ENCODE measurements at places on chromosomes 1 and 21.

DNA sequence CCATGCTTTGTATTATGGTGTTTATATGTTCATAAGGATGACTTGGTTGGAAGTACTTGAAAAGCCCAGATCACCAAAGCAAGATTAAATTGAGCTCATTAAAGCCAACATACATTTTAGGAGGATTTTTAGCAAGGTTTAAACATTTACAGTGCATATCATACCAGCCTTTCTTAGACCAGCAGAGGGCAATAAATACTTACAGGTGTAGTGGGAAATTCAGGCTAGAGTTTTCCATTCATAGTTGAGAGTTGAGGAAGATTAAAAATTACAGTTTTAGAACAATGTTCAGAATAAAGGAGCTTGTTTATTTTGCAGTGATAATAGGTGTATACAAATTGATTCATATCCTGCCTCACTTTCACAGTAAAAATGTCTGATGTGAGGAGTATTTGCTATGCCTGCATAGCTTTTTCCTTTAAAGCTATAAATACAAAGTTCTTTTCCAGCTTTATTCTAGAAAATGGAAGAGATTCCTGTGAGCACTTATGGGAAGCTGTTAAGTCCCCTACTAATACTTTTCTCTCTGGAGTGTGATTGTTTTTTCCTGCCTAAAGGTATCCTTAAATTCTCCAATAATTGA, 35.3 kb downstream of the DTL start:
- DNase-seq, result peak; percentile 48

DNA sequence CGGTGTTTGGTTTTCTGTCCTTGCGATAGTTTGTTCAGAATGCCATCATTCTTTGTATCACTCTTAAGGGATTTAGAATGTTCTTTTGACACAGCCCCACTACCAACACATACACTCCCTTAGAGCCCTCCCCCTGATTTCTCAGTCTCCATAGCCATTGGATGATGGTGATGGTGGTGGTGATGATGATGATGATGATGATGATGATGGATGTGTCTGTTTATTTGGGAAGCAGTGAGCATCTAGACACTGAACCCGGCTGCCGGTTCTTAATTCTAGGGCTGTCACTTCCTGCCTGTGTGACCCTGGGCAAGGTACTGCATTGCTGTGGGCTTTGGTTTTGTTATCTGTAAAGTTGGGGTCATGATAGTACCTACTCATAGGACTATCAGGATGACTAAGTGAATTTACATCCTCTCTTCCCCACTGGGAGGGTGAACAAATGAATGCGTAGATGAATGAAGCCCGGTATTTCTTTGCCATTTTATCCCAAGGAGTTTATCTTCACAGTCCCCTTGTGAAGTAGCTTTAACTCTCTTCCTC, 100.7 kb downstream of the HUNK start:
- DNase-seq, result no peak

GRCh38 chr1:23167353-23168078, 1.1 kb downstream of the LUZP1 start:
- DNase-seq, result peak; percentile 31

DNA sequence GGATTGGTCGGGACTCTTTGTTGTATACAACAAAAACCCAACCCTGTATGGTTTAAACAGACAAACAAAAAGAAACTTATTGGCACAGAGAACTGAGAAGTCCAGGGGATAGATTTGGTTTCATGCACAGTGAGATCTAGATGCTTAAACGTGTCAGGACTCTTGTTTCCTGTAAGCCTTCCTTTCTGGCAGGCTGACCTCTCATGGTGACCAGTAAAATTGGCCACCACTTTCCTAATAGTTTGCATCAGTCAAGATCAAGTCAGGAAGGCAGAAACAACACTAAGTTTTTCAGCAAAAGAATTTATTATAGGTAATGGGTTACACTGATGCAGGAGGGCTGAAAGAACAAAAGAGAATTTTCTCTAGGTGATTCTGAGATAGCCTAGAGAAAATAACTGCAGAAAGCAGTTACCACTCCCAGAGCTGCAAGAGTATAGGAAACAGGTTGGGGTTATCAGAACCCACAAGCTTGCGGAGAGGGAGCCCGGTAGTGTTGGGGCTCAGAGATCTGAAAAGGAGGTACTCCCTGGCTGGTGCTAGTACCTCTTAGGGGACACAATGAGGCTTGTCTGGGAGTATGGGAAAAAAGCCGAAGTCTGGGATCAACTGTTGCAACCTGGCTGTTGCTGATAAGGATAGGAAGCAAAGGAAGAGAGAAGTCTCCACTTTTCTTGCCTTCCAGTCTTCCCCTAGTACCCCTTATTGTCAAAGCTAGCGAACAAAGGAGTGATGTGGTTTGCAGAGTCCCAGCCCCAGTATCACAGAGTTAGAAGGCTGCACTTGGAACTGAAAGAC, 21.4 kb downstream of the CITED4 start:
- no peak for DNase-seq

DNA sequence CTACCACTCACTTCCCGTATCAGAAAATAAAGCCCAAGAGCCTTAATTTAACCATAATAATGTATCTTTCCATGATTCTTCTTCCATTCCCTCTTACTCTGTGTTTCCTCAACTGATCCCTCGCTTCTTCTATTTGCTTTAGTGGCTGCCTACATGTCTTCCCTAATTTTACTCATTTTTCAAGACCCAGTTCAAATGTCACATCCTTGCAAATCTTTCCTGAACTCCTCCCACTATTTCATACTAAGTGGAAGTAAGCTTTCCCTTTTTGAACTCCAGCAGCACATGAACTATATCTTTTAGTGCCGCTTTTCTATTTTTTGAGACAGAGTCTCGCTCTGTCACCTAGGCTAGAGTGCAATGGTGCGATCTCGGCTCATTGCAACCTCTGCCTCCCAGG, 3.8 kb upstream of the NFYC start:
- DNase-seq, result no peak

GRCh38 chr1:157363660-157364140, 188.6 kb downstream of the FCRL5 start:
- DNase-seq, result no peak

- no peak for DNase-seq
These were observed 99.0 kb upstream of the PLXNA2 start for GRCh38 chr1:208343226-208343625.

DNA sequence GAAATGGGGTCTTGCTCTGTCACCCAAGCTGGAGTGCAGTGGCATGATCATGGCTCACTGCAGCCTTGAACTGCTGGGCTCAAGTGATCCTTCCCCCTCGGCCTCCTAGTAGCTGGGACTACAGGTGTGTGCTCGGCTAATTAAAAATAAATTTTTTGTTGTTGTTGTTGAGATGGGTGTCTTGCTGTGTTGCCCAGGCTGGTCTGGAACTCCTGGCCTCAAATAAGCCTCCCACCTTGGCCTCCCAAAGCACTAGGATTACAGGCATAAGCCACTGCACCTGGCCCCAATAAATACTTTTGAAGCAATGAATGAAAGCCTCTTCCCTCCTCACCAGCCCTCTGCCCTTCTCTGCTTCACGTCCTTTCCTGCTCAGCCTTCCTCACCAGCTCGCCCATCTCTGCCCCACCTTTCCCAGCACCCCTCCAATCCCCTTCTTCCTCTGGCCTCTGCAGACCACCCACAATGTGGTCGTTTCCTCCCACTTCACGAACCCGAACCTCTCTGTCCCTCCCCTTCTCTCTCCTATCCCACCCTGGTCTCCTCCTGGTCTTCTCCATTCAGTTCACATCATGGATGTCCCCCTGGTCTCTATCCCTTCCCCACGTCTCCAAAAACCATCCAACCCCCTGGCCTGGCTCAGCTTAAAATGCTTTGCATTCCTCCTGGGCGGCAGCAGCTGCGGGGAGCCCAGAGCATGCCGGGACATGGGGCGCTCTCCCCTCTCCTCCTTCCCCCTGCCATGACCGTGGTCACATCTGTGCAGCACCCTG, 38.4 kb downstream of the RAP1GAP start:
- DNase-seq, result no peak

DNA sequence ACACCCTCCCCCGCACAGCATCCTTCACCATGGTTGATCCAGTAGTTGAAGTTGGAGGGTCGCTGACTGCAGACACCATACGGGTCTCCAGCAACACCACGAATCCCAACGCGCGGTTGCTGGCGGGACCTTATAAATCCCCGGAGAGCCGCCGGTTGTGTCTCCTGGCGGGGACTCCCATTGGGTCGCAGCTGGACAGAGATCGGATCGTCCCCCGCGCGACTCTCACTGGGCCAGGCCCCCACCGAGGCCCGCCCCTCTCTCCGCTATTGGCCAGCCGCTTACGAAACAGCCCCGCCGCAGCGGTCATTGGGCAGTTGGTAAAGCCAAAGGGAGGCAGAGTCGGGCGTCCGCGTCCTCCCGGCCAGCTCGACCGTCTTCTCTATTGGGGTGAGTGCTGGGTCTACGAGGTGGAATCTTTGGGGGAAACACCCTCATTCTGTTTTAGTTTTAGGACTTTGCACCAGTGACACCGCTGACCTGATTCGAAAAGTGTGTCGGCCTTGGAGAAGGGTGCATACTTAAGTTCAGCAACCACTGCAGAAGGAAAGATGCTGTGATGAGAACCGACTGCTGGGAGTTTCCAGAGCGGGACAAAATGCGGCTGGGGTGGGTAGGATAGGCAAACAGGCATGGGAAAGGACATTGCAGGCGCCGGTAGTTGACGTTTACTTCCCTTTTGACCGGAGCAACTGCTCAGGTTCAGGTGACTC, 27.4 kb downstream of the RABIF start:
- DNase-seq, result peak; percentile 6

DNA sequence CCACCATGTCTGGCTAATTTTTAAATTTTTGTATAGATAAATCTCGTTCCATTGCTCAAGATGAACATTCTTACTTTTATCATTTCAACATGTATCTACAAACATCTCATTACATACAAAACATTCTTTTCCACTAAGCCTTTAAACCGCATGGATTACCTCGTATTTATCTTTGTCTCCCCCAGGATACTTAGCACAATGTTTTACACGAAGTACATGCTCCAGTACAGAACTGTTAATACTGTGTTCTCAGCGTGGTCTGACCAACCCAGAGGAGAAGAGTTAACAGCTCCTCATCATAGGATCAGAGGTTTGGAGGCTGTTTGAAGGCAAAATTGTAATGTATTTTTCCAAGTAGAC, 7.4 kb downstream of the PIK3C2B start:
- DNase-seq, result no peak

- no peak for DNase-seq
These were observed 112.4 kb upstream of the VANGL1 start for GRCh38 chr1:115529216-115529897.

- no peak for DNase-seq
These were observed 31.0 kb downstream of the NCAM2 start for GRCh38 chr21:21029164-21029563.

DNA sequence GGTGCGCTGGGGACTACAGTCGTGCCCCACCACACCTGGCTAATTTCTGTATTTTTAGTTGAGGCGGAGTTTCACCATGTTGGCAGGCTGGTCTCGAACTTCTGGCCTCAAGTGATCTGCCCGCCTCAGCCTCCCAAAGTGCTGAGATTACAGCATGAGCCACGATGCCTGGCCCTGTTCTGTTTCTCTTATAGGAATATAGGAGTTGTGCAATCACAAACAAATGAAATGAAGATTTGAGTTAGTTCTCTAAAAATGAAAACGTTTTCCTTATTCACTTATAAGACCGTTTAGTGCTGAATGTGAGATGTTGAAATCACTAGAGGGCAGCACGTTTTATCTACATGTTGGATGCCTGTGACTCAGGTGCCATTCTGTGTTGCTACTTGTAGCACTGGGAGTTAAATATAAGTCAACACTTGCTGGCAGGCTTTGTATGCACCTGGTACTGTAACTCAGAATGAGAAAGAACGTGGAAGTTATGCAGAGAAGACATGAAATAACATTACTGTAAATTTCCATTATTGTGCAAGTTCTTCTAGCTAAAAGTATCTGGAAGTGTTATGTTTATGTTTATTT, 45.8 kb downstream of the MIGA1 start:
- no peak for DNase-seq

DNA sequence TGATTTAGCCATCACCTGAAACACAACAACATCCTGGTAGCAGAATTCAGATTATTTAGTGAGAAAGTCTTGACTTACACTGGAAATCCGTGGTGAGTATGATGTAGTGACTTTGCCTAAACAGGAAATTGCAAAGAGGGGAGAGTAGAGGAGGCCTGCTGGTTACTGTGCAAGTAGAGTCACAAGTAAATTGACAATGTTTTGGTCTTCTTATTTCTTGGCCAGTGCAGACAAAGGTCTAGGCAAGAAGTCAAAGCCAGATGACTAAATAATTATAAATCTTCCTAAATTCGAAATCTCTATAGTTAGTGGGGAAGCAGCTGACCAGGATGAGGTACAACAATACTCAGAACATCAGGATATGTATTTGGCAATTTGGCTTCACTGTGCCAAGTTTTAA, 159.5 kb upstream of the KCTD3 start:
- no peak for DNase-seq

DNA sequence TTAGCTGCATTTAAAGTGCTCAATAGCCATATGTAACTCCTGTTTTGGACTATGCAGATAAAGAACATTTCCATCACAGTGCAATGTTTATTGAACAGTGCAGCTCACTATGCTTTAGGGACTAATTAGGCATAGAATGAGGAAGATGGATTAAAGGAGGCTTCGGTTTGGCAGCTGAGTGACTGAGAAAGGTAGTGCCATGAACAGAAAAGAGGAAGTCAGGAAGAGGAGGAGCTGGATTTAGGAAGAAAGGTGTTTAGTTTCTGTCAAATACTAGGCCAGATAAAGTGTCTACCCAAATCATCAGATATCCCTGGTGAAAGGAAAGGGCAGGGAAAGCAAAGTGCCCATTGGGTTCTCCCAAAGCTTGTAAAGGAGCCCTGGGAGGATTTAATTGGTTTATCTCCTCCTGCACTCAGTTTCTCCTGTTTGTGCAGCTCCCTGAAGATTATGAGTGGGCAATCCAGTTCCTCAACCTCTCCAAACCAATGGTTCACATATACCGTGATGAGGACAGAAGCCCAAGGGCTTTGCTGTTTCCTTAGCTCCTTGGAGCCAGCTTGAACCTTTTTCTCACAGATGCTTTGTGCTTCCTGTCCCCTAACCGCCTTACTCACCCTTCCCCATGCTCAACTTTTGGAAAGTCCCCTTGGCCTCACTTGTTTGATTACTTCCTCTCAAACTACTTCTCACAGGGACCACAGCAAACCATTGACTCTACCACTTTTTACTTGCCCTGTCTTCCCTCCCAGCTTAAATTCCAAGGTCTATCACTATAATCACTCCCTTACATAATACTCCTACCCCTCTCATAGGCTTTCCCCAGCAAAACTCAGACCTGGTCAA, 3.5 kb upstream of the RAP1A start:
- peak; percentile 68 for DNase-seq

GRCh38 chr1:3842912-3843311, 14.1 kb downstream of the CEP104 start:
- DNase-seq, result no peak
